ENCODE measurements at places on chromosomes 5 and 9.

GRCh38 chr9:76438841-76439588, 20.0 kb upstream of the GCNT1 start:
- DNase-seq: no peak

DNA sequence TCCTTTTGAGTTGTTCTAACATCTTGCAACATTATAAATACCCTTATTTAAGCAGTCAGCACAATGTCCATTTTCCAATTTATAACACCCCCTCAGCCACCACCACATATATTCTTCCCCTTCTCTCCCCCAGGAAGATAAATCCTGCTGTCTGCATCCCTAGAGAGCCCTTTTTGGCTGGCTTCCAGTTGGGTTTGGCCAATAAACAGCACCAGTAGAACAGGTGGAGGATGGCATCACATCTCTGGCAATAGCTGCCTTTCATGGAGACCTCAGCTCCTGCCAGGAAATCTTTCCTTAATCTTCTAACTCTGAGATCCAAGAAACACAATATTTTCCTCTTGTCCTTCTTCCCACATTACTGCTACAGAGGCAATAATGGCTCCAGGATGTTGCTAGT, 53.7 kb downstream of the TRIM36 start:
- DNase-seq: no peak

DNA sequence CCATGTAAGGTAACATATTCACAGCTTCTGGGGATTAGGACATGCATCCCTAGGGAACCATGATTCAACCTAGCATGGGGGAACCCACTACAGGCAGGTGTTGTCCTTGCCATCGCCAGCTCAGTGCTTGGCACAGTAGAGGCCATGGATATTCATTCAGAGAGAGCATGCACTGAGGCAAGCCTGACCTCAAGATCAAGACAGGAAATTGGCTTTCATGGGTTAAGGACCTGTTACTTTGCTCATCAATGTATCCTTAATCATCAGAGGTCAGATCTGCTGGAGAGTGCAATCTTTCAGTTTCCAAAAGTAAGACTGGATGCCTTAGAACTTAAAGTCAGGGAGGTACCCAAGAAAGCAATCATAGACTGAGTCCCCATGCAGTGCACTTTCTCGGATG, 84.0 kb downstream of the KCNIP1 start:
- no peak for DNase-seq

DNA sequence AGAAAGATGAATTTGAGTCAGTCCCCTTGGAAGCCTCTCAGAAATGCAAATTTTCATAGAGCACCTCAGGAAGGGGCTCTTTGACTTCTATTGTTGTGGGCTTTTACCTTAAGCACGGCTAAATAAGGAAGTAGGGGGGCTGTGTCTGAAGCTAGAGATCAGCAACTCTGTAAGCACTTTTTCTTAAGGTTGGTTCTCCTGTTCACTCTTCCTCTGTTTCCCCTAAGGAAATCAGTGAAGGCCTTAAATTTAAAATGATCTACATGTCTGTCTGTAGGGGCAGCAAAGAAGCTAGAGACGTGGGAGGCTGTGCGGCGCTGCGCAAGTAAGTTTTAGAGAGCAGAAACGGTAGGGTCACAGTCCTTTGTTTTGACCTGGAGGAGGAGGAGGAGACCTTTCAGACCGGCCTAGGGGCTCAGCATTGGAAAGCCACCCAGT, 1.2 kb upstream of the CDC14B start:
- DNase-seq: no peak

DNA sequence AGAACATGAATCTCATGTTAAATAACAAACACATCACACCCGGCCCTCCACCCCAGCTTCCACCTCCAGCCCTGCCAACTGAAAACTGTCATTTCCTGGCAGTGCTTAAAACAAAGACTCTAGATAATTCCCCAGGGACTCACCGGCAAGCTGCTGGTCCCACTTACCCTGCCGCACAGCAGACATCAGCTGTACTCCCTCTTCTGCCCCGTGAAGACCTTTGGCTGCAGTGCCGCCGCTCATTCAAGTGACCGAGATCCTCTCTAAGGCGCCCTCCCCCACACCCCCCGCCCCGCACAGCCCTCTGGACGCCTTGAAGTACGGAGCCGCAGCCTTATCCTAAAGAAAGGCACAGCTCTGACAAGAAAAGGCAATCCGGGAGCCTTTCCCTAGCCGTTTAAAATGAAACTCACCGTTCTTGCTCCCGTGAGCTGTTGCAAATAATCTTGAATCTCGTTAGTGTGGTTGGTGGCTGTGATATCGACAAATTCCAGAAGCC, 434 bp downstream of the GLRX start:
- no peak for DNase-seq

- no peak for DNase-seq
Observed at GRCh38 chr9:134224567-134225093, 60.3 kb upstream of the RNU6ATAC start.

- DNase-seq: no peak
Observed at GRCh38 chr5:82540301-82540700, 262.1 kb upstream of the RPS23 start.

- DNase-seq: no peak
Observed at GRCh38 chr9:3850098-3850497, 324.3 kb upstream of the RFX3 start.

DNA sequence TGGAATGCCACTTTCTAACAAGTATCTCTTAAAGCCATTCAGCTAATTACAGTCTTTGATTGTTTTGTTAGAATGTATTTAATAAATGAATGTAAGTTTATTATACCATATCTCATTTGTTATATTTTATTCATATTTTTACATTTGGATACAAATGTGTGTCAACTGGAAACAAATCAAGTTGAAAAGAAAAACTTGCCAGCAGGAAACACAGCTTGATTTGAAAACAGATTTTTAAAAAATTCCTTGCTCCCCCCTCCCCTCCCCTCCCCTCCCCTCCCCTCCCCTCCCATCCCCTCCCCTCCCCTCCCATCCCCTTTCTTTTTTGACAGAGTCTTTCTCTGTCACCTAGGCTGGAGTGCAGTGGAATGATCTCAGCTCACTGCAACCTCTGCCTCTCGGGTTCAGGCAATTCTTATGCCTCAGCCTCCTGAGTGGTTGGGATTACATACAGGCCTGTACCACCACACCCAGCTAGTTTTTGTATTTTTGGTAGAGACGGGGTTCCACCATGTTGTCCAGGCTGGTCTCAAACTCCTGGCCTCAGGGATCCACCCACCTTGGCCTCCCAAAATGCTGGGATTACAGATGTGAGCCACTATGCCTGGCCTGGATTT, 227.6 kb downstream of the WDR70 start:
- DNase-seq: no peak

DNA sequence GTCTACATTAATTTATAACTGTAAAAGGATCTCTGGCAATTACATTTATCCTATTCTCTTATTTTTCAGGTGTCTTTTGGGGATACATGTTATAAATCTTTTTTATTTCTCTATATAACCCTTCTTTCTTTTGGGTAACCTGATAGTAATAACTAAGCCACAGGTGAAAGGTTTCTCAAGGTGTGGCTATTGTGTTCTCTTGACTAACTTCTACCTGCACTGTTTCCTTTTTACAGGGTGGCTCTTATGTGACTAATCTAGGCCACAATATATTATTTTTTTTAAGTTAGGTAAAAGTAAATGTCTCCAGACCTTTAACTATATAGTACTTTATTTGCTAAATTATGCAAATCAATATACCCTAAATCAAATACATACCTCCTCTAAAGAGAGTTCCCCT, 193.2 kb downstream of the EFNA5 start:
- DNase-seq: no peak

DNA sequence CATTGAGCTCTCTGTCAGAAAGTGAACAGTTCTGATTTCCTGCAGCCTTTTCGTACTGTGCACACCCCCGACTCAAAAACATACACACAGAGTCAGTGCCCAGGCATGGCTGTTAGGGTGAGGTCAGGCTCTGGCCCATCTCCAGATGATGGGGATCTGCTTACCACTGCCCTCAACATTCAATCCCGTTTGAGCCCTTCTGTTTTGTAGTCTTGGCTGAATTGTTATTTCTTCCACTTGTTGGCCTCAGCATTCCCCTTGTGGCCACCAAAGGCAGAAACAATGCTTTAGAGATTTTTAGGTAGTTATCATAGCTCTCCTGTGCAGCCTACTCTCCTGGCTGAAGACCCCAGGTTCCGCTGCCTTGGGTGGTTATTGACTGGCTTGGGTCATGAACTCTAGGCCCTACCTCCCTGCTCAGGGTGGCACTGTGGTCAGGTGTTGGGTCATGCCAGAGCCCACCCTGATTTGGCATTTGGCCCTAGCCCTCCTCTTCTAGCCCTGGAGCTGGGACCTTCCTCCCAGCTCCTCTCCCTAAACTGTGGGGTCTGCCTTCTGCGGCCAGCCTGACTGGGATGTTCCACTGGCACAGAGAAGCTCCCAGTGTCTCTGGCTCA, 7.8 kb upstream of the MYOZ3 start:
- no peak for DNase-seq

DNA sequence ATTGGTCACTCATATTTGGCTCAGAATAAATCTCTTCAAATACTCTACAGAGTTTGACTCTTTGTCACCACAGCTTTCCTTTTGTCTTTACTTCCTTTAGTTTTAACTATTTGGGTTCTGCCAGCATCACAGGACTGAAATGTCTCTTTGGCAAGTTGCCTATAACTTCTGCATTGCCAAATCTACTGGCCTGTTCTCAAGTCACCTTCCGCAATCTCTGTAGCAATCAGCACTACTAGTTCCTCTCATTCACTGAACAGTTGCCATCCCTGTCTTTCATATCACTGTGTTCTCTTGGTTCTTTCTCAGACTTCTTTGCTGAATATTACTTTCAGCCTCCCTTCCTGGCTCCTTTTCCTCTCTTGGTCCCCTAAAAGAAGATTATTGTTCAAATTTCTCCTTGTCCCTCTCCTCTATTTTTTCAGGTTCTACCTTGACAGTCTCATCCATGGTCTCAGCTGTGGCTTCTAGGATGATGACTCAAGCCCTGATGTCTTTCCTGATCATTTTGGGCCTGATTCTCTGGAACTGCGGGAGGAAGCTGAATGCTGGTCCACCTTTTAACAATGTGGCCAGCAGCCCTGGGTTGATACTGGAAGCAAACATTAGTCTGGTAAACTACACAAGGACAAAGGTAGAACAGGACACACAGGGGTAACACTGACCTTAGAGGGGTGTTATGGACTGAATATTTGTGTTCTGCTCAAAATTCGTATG, 44.0 kb upstream of the LIFR start:
- DNase-seq: no peak

- DNase-seq: peak; percentile 33
Observed at GRCh38 chr5:103258957-103259704, 568 bp downstream of the MACIR start.

Data from stimulated activated CD4-positive, alpha-beta T cell treated with anti-CD3 and anti-CD28 coated beads, Interleukin-12 subunit alpha, Interleukin-12 subunit beta, amount 100 ng/mL, for 24 hours (primary cell).